EH (cell line): ENCODE measurements at places on chromosomes 4 and X.
A peak's percentile ranks its signal among the peaks of the same experiment; 100 is the strongest.

DNA sequence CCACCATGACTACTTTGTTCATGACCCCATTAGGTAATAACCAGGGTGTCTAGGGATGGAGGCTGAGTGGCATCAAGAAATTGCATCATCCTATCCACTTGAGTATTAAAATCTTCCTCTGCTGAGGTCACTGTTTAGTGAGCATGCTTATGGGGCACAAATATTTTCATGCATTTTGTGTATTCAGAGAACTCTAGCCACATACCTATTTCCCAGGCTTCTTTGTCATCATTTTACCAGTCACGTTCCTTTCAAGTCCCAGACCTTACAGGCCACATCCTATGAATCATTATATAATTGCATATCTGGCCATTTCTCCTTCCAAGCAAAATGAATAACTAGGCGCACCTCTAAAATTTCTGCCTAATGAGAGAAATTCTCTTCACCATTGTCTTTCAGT is 1882.9 kb upstream of the AGA start:
- no peak for DNase-seq

- DNase-seq = no peak
Observed at GRCh38 chrX:154812341-154813101, 7.2 kb upstream of the MPP1 start.

- DNase-seq = peak; percentile 45
Observed at GRCh38 chr4:184845367-184846021, 19.7 kb upstream of the ACSL1 start.

GRCh38 chr4:135601351-135601750 is 1399.8 kb upstream of the PABPC4L start:
- DNase-seq = no peak

DNA sequence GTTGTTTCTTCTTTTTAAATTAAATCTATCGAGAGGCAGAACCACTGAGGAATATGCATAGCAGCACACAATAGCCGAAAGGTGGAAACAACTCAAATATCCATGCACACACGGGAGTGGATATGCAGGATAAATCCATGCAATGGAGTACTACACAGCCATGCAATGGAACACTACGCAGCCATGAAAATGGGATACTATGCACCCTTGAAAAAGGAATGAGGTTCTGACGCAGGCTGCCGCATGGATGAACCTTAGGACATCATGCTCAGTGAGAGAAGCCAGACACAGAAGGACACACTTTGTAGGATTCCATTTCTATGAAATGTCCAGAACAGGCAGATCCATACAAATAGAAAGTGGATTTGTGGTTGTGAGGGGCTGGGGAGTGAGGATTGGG is 18.4 kb upstream of the P2RY8 start:
- no peak for DNase-seq

DNA sequence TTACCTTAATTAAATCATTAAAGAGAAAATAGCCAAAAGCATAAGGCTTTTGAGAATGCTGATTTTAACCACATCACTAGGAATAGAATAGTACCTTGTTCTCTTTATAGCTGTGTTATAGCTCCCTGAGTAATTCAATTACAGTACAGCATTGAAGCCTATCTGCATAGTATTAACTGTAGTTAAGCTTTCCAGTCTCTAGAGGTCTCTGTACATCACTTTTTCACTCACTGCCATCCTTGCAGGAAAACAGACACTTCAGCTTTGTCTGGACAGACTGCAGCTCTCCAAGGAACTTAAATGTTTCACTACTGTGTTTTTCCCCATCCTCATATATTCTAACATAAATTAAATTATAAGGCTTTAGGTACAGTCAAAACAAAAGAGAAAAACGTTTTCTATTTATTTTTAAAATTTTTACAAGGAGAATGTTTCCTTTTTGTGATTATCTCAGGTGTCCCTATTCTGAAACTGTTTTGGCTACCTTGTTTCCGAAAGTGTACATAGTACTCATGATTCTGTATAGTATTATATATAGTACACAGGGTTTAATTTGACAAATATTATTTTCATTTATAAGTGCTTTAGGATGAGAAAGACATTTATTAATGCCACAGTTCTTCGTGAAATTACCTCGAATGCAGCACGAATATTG is 407.9 kb downstream of the PCDH18 start:
- DNase-seq = peak; percentile 82

- no peak for DNase-seq
Observed at GRCh38 chrX:147476008-147476407, 435.7 kb upstream of the FMR1 start.

DNA sequence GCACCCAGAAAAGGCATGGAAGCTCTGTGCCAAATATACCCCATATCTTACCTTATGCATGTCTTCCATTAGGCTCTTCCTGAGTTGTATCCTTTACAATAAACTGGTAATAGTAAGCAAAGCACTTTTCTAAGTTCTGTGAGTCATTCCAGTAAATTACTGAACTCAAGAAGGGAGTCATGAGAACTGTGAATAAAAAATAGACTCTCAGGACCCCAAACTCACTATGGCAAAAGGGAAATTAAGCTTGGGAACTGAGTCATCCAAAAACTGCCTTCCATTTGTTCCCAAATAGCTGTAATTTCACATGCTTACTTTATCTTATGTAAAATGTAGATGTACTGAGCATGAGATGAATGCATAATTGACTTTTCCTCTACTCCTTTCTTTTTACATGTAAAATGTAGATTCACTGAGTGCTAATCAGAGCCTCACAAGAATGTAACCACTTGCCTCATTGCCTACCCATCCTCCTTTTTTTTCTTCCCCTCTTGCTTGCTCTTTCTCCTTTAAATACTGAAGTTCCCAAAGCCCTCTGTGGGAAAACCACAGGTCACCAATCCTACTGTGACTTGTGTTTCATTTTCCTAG is 8.1 kb downstream of the TCEAL3 start:
- DNase-seq = peak; percentile 75

- DNase-seq = no peak
Observed at GRCh38 chrX:44152852-44153251, 179.7 kb upstream of the NDP start.

DNA sequence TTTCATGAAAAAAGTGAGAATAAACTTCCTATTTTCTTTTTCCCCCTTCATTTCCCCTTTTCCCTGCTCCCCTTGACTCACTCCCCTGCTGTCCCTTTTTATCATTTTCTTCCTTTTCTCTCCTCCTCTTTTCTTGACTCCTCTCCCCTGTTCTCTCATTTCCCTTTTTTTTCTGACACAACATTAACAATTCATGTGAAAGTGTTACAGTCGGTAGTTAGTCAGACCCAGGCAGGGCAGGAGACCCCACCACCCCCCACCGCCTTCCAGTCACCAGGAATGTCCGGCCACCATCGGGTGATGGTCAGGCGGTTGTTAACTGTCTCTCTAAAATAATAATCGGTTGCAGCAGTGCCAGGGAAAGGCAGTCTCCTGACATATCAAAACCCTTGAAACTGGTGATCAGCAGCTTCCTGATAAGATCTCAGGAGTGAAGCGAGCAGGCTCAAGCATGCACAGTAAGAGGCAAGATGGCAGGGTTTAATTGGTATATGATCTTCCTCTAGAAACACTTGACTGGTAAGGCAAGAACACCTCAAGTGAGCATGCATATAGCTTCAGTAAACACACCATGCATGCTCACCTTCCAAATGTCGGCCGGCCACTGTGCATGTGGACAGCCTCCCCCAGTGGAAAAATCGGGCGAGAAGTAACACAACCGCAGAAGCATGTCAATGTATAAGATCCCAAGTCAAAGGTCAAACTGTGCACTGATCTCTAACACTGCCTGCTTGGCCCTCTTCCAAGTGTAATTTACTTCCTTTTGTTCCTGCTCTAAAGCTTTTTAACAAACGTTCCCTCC is 191.4 kb downstream of the NDST4 start:
- DNase-seq = no peak

GRCh38 chrX:71301195-71301924 is at the start of gene ITGB1BP2:
ITGB1BP2 (plus strand) TSS chrX:71301750; CDS start chrX:71301807, 57 bp downstream.
- DNase-seq = peak; percentile 85

GRCh38 chr4:3346146-3346545 is 53.3 kb downstream of the RGS12 start:
- DNase-seq = peak; percentile 84

GRCh38 chr4:97643179-97643578 is 500.1 kb downstream of the STPG2 start:
- no peak for DNase-seq

DNA sequence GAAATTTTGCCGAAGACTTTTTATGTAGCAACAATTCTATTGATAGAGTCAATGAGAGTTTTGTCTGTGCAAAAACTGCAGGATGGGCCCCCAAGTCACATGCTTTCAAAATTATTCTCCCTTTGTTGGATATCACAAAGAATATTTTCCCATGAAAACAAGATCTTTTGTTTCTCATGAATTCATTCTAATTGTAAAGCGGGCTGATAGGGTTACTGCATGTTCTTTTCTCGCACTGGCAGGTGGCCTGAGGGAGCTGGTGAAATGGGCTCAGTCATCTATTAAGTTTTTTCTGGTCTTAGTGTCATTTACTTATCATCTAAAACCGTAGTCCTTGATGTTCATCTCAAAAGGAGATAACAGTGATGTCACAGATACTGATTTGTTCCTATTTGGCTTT is 44.2 kb downstream of the MID1IP1 start:
- no peak for DNase-seq
